Fibroblast of skin of right biceps (primary cell): ENCODE measurements at places on chromosomes 11 and 22.
A peak's percentile ranks its signal among the peaks of the same experiment; 100 is the strongest.

DNA sequence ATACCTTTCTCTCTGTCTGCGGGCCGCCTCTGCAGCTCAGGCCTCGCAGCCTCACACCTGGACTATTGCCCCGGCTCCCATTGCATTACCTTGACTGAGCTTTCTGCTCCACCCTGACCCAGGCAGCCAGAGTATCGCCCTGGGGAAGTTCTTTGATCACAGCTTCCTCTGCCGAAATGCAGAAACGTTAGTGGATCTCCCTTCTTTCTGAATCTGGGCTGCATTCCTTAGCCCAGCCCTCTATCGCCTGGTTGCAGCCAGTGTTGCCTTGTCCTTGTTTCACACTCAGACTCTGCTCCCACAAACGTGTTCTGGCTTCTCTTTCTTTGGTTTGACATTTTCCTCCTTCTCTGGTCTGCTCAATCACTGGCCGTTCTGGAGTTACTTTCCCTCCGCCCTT, 195.7 kb downstream of the ADAMTS15 start:
- DNase-seq = no peak

DNA sequence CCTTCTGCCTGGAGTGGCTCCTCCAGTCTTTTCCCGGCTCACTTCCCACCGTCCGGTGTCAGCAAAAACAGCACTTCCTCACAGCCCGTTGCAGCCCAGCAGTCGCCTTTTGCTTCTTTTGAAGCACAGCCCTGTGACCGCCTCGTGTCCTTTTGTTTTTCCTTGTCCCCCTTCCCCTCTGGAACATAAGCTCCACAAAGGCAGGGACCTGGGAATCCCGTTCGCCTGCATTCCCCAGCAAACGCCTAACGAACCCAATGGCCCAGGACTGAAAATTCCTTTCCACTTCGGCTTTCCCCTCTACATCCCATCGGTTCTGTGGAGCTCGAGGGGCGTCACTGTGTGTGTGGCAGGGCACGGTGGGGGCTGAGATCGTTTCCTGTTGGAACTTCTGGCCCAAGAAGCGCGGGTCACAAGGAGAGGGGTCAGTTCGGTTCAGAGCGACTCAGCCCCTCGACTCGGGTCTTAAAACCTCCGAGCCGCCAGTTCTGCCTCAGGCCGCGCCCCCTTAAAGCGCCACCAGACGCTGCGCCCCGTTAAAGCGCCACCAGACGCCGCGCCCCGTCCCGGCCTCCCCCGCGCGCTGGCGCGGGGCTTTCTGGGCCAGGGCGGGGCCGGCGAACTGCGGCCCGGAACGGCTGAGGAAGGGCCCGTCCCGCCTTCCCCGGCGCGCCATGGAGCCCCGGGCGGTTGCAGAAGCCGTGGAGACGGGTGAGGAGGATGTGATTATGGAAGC, 841 bp downstream of the RIC8A start:
- peak; percentile 80 for DNase-seq

GRCh38 chr11:33168709-33169200, 7.5 kb upstream of the CSTF3 start:
- peak; percentile 20 for DNase-seq

DNA sequence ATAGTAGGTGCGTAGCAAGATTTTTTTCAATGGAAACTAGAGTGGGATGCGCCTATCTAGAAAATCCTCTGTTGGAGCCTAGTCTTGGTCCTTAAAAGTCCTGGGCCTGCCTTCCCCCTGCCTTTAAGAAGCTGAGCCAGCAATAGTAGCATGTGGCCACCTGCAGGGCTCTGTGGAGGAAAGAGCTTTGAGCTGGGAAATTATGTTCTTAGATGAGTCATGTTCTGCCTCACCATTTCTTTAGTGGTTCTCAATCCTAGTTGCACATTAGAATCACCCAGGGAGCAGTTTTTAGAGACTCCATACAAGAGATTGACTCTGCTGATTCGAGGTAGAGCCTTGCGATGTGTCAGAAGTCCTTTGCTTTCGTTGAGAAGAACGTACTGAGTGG, 133.5 kb downstream of the COMMD9 start:
- peak; percentile 75 for DNase-seq
